ENCODE measurements at places on chromosomes 11 and 22.

GRCh38 chr11:12161603-12162350, 51.4 kb downstream of the MICAL2 start:
- DNase-seq, result no peak

- no peak for DNase-seq
Observed at GRCh38 chr11:102005306-102005705, 41.9 kb upstream of the CFAP300 start.

- no peak for DNase-seq
Observed at GRCh38 chr11:40393511-40393910, 1065.9 kb downstream of the LRRC4C start.

DNA sequence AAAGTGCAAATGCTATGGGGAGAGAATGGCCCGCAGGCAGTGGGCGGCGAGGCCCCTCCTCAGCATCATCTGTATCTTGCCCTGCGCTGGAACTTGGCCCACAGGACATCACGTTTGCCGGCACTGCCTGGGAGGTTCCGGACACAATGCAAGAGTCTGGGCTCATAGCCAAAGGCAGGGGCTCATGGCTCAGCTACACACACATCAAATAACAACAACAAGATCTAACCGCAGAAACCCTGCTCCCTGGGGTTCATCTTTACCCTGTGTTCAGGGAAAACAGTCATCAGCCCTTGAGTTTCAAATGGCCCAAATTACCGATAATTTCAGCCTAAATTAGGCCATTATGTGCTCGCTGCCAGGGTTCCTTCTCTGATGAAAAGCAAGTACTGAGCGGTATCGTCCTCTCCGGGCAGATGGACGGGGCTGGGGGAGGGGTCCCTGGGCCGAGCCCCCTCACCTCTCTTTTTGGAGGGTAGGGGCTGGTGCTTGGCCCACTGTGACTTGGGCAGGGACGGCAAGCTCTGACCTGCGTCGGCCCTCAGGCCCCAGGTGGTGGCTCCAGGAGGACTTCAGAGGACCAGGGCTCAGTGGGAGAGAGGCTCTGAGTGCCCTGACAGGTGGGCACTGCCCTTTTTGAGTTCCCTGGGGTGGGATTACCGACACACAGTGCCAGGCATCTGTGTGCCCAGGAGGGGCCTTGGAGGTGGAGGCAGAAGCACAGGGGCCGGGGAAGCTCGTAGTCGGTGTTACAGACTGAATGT, 25.0 kb upstream of the GAL start:
- peak; percentile 56 for DNase-seq

DNA sequence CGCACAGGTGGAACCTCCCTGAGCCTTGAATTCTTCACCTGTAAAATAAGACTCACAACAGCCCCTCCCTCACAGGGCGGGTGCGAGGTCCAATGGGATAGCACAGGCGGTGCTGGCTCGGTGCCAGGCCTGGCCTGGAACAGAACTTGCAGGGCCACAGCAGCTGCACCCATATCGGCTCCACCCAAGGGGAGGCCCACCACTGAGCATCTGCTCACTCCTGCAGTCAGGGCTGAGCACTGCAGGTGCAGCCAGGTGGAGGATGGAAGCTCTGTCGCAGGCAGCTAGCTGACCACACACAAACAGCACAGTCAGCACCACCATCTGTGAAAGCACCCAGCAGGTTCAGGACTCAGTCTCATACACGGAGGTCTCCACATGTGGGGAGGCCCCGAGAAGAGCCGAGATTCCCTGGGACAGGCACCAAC, 19.6 kb downstream of the VPS37C start:
- DNase-seq, result no peak

DNA sequence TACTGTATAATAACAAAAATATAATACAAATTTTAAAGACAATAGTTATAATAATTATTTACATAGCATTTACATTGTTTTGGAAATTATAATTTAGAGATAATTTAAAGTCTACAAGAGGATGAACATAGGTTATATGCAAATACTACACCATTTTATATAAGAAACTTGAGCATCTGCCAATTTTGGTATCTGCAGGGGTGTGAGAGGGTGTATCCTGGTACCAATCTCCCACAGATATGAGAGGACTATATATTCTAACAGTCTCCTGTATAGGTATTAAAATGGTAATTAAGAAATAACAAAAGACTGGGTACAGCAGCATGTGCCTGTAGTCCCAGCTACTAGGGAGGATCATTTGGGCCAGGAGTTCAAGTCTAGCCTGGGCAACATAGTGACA, 134.4 kb downstream of the APOL5 start:
- no peak for DNase-seq

GRCh38 chr11:110989428-110990133, 255.9 kb upstream of the POU2AF2 start:
- no peak for DNase-seq

DNA sequence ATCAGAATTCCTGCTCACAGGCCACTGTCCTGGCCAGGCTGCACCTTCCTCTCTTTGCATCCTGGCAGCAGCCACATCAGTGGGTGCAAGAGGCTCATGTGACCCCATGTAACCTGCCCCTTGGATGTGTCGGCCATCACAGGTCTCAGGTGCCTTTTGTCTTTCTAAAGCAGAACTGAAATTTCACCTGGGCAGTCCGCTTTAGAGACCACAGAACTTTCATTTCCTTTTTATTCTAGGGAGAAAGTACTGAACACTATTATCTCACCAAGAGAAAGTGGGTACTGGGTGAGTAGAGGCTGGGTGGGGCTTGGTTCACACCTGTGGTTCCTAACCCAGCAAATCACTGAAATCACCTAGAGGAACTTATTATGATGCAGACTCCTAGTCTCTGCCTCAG, 51.7 kb upstream of the NUP160 start:
- no peak for DNase-seq

DNA sequence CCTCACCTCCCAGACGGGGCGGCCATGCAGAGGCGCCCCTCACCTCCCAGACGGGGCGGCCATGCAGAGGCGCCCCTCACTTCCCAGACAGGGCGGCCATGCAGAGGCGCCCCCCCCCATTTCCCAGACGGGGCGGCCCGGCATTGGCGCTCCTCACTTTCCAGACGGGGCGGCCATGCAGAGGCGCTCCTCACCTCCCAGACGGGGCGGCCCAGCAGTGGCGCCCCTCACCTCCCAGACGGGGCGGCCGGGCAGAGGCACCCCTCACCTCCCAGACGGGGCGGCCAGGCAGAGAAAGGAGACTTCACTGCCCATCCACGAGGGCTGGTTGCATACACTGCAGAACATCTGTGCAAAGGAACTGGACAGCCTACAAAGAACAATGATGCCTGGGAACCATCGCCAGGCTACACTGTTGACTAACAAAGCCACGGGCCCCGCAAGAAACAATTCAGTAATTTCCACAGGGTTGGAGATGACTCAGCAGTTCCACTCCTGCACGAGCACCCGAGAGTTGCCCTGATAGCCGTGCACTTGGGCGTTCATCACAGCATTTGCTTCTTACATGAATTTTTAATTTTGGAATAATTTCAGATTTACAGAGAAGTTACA, 58.7 kb downstream of the CTTN start:
- peak; percentile 11 for DNase-seq

DNA sequence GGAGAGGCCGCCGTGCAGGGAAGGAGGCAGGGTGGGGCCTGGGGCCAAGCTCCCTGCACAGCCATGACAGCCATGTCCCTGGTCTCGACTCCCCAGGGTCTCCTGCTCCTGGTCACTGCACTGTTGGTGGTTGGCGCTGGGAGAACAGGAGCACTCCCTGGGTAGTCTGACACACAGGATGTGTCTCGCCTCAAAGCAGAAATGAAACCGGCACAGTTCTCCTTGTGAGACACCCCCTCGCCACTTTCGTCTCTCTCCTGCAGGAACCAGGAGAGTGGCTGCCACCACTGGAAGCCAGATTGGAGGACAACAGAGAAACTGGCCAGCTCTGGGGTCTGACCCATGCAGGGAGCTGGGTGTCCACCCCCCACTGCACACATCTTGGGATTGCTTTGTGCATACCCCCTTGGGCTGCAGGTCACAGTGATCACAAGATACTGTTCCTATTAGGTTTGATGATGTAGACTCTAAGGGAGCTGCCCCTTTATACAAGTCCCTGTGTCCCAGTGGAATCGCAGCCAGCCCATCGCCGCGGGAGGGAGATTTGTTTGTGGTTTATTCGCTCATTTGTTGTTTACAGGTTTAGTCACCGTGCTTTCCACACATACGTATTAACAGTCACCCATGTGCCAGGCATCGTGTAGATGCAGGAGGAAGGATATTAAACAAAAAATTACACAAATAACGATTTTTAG, 27.0 kb upstream of the YWHAH start:
- DNase-seq, result no peak

- no peak for DNase-seq
Observed at GRCh38 chr11:46075928-46076327, 45.3 kb downstream of the PHF21A start.

DNA sequence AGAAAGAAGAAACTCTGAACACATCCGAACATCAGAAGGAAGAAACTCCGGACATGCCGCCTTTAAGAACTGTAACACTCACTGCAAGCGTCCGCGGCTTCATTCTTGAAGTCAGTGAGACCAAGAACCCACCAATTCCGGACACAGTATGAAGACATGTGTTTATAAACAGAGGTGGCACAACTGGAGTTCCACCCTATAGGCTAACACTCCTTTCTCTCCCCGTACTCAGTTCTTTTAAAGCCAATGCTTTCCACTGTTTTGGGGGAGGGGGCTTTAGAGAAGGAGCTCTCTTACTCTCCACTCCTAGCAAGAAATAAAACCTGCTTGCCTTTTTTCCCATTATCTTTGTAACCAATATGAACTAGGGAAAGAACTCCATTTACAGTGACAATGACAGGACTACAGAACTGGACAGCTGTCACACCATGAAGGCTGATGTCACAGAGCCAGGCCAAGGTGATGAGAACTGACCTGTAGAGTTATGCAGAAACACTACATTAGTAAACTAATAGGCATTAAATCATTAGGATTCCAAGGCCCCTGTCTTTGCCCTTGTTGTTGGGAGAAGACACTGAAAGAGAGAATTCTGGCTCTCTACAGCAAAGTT, 733 bp downstream of the TRIM5 start:
- DNase-seq, result no peak

DNA sequence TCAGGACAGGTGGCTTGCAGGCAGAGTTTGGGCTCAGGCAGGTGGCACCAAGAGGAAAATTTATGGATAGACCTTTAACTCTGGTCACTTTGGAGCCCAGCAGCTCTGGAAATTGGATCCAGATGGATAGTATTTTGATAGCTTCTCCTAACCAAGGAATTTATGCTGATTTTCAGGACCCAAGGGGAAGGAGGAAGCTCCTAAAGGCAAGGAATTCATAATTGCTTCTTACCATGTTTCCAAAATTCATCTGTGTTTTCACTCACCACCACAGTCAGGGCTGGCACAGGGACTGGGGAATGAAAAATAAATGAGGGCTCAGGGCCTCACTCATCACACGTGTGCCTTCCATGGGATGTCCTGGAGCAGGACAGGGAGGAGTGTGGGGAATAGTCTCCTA, 317.8 kb downstream of the ST3GAL4 start:
- DNase-seq, result no peak

- no peak for DNase-seq
Observed at GRCh38 chr22:35605369-35605680, 11.8 kb downstream of the MB start.

DNA sequence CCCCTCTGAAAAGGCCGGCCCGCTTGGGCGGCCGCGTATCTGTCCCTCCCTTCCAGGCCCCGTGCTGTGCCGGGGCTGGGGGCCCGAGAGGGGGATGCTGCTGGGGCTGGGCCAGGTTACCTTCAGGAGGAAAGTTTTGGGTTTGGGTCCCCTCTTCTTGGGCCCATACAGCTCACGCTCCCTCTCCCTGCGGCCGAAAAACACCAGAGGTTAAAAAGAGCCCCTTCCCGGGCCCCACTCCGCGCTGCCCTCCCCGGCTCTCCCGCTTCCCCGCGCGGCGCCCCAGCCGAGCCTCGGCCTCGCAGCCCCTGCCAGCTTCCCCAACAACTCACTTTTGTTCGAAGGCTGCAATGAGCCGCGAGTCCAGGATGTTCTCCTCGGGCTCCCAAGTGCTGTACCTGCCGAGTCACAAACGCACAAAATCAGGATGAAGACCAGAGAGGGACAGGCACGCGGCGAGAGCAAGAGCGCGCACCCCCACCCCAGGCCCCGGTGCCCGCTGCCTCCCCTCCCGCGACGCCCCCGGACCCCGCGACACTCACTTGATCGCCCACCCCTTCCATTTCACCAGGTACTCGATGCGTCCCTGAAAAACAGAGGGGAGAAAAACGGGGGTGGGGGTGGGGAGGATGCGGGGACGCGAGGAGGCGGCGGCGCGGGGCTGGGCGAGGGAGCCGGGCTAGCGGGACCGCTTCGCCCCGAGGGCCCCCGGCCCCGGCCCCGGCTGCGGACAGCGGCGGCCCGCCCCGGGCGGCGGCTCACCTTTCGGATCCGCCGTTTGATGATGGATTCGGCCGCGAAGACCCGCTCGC, 450 bp downstream of the CBX6 start:
- DNase-seq, result no peak

GRCh38 chr11:69370984-69371709, 77.2 kb downstream of the MYEOV start:
- DNase-seq, result no peak

DNA sequence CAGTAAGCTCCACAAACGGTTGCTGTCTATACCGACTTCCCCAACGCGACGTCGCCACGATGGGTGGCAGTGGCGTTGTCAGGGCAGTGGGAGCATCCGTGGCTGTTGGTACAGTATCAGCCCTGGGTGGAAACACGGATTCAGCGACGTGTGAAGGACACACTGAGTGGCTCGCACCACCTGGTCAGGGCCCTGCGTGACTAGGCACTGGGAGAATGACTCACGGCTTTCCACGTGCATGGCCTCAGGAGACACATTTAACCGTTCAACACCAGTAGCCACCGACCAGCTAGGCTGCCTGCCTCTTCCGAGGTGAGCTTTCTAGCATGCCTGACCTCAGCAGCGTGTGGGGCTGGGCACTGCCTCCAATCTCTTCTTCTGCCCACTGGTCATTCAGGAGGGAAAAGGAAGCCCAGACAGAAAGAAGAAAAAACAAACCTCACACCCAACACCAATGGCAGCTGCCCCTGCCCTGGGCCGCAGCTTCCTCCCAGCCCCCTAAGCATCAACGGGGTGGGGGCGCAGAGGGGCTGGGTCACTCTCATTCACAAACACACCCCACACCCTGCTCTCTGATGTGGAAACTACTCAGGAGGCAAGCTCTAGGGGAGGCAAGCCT, 59.0 kb downstream of the MYH9 start:
- DNase-seq, result no peak

- DNase-seq, result peak; percentile 93
Observed at GRCh38 chr11:34656062-34656720, 35.3 kb downstream of the EHF start.
